Bronchial smooth muscle cell (primary cell): ENCODE measurements at places on chromosomes 12 and 14. TPM values are rescaled to one million over a fixed set of nuclear protein-coding genes. Genes with fewer than 3 reads are reported as not detected.

The ALG10B gene
- 0.60 and 1.3 TPM in 2 replicates for total RNA-seq

The CELA1 gene
- not detected in 2 replicates for total RNA-seq

The ESPL1 gene
- total RNA-seq = 0.86 and 1.9 TPM in 2 replicates

The A2M gene
- total RNA-seq = 10.1 and 14.8 TPM in 2 replicates

The IAPP gene
- not detected in 2 replicates for total RNA-seq

The PIWIL1 gene
- total RNA-seq = not detected in 2 replicates

The TTC5 gene
- total RNA-seq = 27.1 and 44.9 TPM in 2 replicates

The BDKRB1 gene
- 13.1 and 13.4 TPM in 2 replicates for total RNA-seq

The GPR84 gene
- total RNA-seq = not detected in 2 replicates

The TSHR gene
- not detected in 2 replicates for total RNA-seq

The TOX4 gene
- 20.2 and 31.8 TPM in 2 replicates for total RNA-seq

The SLC2A13 gene
- 7.8 and 16.2 TPM in 2 replicates for total RNA-seq

The PROX2 gene
- not detected in 2 replicates for total RNA-seq
